NCI-H1092 treated with DMSO at 0.1 percent for 48 hours (cell line): ENCODE measurements at places on chromosomes 5 and 9.

DNA sequence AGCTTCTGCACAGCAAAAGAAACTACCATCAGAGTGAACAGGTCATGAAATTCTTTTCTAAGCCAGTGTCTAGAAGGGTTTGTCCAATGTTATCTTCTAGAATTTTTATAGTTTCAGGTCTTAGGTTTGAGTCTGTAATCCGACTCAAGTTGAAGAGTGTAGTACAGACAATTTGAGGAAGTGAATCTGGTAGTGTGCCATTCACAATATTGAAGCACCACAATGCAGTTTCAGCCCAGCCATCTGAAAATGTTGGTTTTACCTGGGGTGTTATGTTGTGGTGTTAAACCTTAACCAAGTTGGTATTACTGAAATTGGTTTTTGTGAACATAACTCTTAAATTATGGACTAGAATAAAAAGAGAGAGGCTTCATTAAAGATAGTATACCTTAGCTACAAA, 77.2 kb downstream of the ADAMTS16 start:
- no peak for DNase-seq

DNA sequence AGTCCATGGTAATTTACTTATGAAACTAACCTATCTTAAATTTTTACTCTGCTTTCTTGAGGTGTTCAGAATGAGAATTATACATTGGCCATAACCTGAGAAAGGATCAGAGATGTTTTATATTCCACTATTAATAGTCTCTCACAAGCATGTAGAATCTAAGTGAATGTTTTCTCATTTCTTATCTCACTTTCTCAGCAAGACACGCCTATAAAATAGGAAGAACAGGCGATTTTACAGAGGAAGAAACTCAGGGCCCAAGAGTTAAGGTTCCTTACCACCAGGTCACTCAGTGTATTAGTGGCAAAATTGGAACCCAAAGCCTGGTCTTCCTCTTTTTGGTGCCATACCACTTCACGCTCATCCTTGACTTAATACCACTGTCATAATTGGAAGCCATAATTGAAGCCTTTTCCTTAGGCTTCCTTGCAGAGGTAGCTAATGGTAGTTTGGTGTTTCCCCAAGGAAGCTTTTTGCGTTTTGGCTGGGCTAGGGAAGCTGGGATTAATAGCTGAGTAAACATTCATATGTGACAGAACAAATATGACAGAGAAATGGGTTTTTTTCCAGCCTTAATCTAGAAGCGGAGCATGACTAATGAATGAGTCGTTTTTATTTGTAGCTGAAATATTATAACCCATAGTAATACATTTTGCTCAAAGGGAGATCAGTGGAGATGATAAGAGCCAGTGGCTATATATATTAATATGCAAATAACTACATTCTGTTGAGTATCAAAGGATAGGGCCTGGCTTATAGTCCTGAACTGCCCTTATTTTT, 16.9 kb downstream of the HMGXB3 start:
- no peak for DNase-seq

- DNase-seq: no peak
Observed at GRCh38 chr9:127351182-127352166, 45.5 kb upstream of the SLC2A8 start.

DNA sequence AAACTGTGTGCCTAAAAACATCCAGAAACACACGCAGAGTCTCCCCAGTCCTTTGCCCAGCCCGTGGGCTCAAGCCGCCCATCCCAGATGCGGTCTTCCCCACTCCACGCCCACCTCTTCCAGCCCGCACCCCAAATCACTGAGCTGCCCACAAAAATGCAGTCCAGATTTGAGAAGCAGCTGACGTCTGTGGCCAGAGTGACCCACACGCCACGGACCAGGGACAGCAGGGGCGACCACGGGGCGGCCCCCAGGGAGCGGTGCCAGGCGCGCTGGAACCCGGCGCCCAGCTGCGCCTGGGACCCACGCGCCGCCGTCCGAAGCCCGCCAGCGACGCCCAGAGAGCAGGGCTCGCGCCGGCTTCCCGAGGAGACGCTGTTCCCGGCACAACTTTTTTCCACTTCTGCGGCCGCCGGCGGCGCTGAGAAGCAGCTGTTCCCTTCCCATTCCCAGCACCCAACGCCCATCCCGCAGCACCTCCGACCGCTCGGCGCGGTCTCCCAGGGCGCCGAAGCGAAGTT, 674 bp downstream of the LHFPL2 start:
- DNase-seq: peak; percentile 55

DNA sequence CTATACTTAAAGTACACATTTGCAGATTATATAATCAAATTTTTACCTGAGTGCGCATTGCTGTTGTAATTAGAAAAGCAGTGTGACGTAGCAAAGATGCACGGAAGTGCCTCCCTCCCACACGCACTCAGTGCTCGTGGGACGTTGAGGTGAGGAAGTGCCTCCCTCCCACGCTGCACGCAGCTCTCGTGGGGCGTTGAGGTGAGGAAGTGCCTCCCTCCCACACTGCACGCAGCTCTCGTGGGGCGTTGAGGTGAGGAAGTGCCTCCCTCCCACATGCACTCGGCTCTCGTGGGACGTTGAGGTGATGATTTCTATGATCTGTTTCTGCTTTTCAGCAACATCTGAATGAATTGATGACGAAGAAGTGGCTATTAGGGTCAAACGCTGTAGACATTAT, 21.0 kb downstream of the EXOC3 start:
- DNase-seq: no peak

GRCh38 chr9:120191141-120191540, 388.8 kb downstream of the CDK5RAP2 start:
- no peak for DNase-seq

GRCh38 chr9:78031893-78032729, 500 bp upstream of the GNAQ start:
- peak; percentile 94 for DNase-seq

- DNase-seq: no peak
Observed at GRCh38 chr5:90071066-90071465, 338.5 kb downstream of the CETN3 start.

DNA sequence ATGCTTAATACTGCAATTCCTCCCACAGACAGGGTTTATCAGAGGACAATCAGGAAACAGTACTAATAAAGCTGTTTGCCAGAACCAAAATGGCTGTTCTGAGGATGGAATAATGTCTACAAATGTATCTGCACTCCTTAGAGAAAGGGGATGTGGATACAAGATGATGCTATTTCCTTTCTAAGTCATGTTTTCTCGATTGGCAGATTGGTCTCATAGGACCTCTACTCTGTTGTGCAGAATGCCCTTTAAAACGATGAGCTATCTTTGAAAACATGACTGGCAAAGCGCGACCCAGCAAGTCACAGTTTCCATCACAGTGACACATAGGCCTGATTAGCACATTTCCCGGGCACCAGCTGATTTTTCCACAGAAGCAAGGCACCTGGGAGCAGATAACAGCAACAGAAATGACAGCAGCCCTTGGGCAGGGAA, 54.0 kb downstream of the AOPEP start:
- DNase-seq: no peak

DNA sequence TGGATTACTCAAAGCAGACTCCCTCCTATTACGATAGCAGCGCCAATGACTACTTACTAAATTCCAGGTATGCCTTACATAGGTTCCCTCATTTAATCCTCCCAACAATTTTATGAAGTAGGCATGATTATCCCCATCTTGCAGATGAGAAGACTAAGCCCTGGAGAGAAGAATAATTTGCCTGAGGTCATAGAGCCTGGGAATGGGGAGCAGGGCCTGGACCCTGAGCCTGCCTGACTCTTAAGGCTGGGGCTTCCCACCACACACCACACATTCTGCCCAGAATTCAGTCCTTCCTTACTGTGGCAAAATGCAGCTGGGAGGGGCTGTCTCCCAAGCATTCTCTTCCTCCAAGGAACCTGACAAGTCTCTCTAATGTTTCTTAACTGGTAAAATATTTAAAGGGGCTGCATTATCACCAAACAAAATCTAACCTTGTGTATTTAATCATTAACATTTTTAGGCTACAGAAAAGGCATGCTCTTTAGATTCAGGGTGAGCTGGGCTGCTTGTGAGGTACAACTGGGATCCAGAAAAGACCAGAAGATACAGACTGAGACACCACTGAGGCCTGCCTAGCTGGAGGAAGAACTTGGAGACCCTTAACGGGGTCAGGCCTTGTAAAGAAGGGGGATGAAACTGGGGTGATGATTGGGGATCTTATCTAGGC, 26.1 kb downstream of the LHFPL2 start:
- DNase-seq: no peak

- no peak for DNase-seq
Observed at GRCh38 chr5:136729901-136730355, 364.6 kb upstream of the TRPC7 start.

DNA sequence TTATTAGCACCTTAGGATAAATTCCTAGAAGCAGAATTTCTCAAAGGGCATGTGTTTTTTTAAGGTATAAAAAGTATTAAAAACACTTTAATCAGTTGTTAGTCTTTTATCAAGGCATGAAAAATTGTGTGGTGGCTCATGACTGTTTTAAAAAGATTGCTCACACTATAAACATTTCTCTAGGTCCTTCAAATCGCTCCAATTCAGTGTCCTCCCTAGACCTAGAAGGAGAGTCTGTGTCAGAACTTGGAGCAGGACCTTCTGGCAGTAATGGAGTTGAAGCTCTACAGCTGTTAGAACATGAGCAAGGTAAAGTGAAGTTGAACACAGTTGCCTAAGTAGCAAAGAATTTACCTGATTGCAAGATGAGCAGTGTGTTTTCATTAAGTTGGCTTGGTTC, 62.0 kb downstream of the GAPVD1 start:
- no peak for DNase-seq

DNA sequence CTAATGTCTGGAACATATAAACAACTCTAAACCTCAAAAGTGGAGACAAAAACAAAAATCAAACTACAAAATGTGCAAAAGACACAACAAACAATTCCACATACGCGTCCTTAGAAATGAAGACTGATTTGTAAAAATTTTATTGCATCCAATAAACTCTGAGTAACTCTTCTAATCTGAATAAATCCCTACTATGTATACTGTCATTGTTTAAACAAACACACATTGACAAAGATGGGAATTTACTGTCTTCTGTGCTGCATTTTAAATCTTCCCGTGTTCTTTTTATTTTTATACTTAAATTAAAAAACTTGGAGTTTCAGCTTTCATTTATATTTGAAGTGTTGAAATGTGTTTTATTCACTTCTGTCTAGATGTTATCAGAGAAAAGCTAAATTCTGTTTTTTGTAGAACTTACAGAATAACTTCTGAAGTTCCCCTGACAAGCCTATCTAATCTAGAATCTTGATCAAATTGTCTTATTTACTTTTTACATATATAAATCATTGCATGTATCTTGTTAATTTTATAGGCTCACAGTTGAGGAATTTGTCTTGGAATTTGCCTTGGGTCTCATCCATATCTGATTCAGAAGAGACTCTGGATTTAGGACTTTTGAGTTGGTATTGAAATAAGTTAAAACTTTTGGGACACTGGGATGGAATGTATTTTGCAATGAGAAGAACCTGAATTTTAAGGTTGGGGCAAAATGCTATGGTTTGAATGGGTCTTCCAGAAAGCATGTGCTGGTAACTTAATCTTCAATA, 2064.4 kb upstream of the C9orf72 start:
- no peak for DNase-seq

GRCh38 chr9:33140401-33141360, 26.5 kb downstream of the B4GALT1 start:
- no peak for DNase-seq

DNA sequence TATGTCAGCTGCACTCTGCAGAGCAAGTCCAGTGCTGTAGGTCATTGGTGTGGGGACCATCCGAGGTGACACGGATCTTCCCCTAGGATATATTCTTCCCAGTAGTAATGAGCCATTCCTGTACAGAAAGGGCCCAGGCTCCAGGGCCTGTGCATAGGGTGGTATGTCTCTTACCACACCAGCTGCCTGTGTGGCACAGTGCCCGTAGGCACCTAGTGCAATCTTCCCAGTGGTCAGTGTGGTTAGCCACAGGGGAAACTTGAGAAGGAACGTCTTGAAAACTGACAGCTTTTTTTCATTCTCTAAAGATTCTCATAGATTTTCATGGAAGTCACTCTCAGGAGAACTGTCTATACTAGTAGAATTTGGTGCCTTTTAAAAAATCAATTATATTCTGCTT, 39.8 kb downstream of the CYSTM1 start:
- DNase-seq: no peak

- no peak for DNase-seq
Observed at GRCh38 chr5:109654455-109654854, 35.3 kb upstream of the MAN2A1 start.

DNA sequence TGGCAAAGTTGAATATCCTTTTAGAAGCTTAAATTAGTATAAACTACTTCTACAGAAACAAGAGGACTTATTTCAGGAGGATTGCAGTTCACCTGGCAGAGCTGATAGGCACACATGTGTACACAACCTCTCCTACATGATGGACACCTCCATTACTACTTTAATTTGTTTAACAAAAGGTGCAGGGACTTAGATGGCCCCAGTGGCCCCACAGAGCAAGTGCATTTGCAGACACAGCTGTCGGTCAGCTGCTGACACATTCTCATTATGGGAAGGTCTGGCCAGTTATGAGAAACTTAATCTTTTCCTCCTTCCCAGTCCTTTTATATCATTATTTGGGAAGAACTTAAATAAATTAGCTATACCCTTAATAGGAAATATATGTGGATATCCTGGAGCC, 28.3 kb downstream of the TDRD7 start:
- DNase-seq: no peak

DNA sequence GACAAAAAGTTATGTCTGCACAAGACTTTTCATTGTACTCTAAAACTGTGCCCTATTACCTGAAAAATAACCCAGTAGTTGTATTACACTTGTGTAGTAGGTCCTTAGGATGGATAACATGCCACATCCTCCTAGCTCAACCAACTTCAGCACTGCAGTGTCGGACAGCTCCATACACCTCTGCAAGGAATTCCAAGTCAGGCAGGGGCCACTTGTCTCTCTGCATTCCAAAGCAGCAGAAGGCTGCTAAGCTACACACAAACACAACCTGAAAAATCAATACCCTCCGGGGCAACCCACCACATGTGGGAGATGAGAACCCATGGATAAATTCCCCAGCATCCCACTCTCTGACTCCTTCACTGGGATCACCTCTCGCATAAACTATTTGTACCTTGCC, 50.2 kb downstream of the MED10 start:
- DNase-seq: no peak

GRCh38 chr5:35302544-35302943, 72.3 kb upstream of the PRLR start:
- DNase-seq: no peak

DNA sequence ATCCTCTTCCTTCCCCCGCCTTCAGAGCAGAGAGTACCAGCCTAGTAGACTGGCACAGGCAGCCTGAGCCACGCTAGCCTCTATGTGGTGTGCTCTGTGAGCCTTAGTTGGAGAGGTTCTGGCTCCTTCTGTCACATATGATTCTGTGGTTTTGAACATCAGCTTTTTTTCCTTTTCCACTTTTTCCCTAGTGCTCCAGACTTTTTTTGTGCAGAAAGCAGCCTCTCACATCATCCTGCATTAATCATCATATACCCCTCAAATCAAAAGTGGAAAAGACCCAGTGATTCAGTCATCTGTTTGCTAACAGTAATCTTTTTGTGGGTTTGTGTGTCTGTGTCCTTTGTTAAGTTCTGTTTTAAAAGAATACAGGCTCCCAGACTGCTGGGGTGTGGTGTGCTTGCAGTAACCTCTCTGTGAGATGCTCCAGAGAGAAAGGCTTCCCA, 663.9 kb upstream of the RGMB start:
- DNase-seq: no peak

GRCh38 chr9:134783699-134784039, 96.9 kb upstream of the FCN2 start:
- DNase-seq: no peak
